ENCODE measurements at places on chromosomes 1 and 21.

DNA sequence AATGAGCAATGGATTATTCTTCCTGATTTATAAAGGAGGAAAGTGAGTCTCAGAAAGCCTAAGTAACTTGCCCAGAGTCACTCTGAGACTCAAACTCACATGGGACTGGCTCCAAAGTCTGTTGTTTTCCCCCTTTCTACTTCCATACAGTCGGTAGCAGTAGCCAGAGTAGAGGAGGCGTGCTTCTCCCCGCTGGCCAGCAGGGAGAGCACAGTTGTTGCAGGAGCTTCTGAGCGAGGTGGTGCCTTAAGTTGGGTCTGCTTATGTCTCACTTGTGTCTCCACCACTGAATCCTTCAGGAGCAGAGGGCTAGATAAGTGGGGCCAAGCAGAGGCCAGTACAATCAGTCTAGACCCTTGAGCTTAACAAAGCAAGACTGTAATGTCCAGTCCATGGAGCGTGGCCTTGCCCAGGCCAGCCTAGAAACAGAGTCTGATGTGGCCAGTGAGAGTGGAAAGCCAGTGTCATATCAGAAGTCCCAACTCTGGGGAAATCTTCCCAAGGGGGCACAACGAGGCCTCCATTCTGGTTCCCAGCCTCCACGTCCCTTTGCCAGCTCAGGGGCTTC lies 181.9 kb downstream of the ZSCAN20 start:
- H3K36me3 ChIP-seq, result no peaks in the 10 kb centered on the region
- H3K27ac ChIP-seq, result no peak overlapping the region
- no peaks in the 10 kb centered on the region for H3K27me3 ChIP-seq
- DNase-seq, result peak; percentile 69
- H3K4me3 ChIP-seq, result no peak overlapping the region

GRCh38 chr1:102751111-102751510 lies 357.2 kb downstream of the COL11A1 start:
- DNase-seq, result no peak
- H3K4me1 ChIP-seq, result no peaks in the 10 kb centered on the region
- no peaks in the 10 kb centered on the region for H3K27me3 ChIP-seq
- no peaks in the 10 kb centered on the region for H3K36me3 ChIP-seq
- no peak overlapping the region for H3K4me3 ChIP-seq

GRCh38 chr1:231232870-231233734 lies 7.9 kb upstream of the GNPAT start:
- no peaks in the 10 kb centered on the region for H3K4me1 ChIP-seq
- no peak for DNase-seq
- no peak overlapping the region for H3K27ac ChIP-seq
- H3K4me3 ChIP-seq, result no peak overlapping the region
- no peaks in the 10 kb centered on the region for H3K27me3 ChIP-seq
- H3K36me3 ChIP-seq, result peaks cover 3% of the 10 kb centered on the region

GRCh38 chr1:183138301-183138700 lies 47.8 kb upstream of the LAMC2 start:
- peaks cover 8% of the 10 kb centered on the region for H3K36me3 ChIP-seq
- no peak for DNase-seq
- H3K4me3 ChIP-seq, result no peak overlapping the region

- no peak overlapping the region for H3K4me3 ChIP-seq
- DNase-seq, result no peak
- no peaks in the 10 kb centered on the region for H3K4me1 ChIP-seq
- H3K27ac ChIP-seq, result no peak overlapping the region
- no peaks in the 10 kb centered on the region for H3K36me3 ChIP-seq
Observed at GRCh38 chr1:70790232-70790923, 257.2 kb downstream of the PTGER3 start.

GRCh38 chr1:64536836-64537490 lies 67.0 kb downstream of the CACHD1 start:
- no peak for DNase-seq
- no peaks in the 10 kb centered on the region for H3K27me3 ChIP-seq
- no peak overlapping the region for H3K4me3 ChIP-seq
- no peaks in the 10 kb centered on the region for H3K36me3 ChIP-seq
- no peak overlapping the region for H3K27ac ChIP-seq
- H3K4me1 ChIP-seq, result peaks cover 21% of the 10 kb centered on the region

DNA sequence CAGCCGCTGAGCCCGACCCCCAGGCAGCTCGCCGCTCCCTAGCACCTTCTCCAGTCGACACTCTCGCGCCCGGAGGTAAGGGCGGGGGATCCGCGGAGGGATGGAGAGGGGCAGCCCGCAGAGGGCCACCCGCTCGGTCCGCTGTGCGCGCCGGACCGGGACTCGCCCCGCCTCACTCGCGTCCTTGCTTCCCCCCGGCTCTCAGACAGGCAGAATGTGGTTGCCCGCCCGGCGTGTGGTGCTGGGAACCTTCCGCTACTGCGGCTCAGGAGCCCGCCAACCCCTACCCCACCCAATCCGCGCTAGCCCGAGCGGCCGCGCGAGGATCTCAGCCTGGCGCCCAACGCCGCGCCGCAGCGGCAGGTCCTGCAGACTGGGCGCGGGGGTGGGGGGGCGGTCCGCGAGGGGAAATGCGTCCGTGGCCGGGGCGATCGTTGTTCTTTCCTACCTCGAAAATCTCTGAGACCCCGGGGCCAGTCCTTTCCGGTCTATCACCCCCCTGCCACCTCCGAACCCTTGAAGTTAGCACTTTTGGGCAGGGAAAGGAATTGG lies 404 bp downstream of the LRRC8C start:
- no peak overlapping the region for H3K27ac ChIP-seq
- H3K4me3 ChIP-seq, result peak overlapping the region; percentile 58
- H3K27me3 ChIP-seq, result no peaks in the 10 kb centered on the region
- H3K4me1 ChIP-seq, result no peaks in the 10 kb centered on the region

- no peaks in the 10 kb centered on the region for H3K27me3 ChIP-seq
- no peak overlapping the region for H3K4me3 ChIP-seq
- no peaks in the 10 kb centered on the region for H3K36me3 ChIP-seq
- H3K4me1 ChIP-seq, result no peaks in the 10 kb centered on the region
- no peak overlapping the region for H3K27ac ChIP-seq
- DNase-seq, result peak; percentile 31
Observed at GRCh38 chr1:243974451-243975292, 76.4 kb upstream of the ZBTB18 start.

DNA sequence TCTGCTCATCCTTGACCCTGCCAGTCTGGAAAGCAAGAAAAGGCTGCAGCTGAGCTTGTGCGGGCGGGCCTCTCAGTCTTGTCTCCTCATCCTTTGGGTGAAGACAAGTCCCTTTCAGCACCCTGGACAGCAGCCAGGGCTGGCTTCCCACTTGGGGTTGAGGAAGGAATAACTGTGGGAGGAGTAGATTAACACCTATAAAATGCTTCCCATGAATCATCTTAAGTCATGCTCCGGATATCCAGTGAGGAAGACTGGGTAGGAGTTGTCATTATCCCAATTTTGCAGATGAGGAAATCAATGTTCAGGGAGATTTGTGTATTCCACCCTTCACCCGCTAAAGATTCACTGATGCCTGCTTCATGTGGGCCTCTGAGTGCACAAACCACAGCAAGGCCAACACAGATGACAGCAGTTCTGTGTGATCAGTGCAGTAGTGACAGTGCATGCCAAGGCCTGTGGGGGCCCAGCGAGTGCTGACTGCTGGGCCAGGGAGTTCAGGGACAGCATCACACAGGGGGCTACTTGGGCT lies 20.1 kb upstream of the COL16A1 start:
- peak; percentile 88 for DNase-seq
- no peak overlapping the region for H3K4me3 ChIP-seq
- H3K36me3 ChIP-seq, result no peaks in the 10 kb centered on the region
- no peaks in the 10 kb centered on the region for H3K27me3 ChIP-seq
- no peaks in the 10 kb centered on the region for H3K4me1 ChIP-seq

DNA sequence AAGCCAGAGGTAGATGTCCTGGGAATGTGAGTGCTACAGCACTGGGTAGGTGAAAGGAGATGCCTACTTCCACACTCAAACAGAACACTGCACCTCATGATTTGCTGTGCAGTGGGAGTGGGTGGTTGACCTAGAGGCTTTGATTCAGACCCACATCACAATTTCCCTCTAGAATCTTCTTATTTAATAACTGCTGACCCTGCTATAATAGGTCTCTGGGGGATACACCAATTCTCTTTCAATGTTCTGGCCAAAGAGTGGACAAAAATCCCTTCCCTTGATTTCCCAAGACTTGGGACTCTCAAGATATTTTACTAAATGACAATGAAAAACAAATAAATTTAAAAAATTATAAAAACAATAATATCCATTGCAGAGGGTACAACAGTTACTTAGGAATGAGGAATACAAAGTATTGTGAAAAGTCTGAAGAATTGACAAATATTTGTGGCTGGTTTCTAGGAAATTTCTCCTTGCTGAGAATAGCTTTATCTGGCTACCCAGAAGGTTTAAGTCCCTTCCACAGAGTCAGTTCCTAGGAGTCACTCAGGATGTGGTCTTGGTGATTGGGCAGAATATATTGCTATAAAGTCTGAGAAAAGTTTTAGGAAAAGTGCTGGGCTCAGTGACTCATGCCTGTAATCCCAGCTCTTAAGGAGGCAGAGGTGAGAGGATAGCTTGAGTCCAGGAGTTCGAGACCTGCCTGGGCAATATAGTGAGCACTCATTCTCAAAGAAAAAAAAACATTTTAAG lies 2.4 kb upstream of the FCGR2A start:
- no peaks in the 10 kb centered on the region for H3K36me3 ChIP-seq
- H3K27me3 ChIP-seq, result no peaks in the 10 kb centered on the region
- no peak overlapping the region for H3K4me3 ChIP-seq
- no peak for DNase-seq
- peaks cover 2% of the 10 kb centered on the region for H3K4me1 ChIP-seq

- H3K4me3 ChIP-seq, result no peak overlapping the region
- H3K36me3 ChIP-seq, result no peaks in the 10 kb centered on the region
- H3K27ac ChIP-seq, result no peak overlapping the region
- no peaks in the 10 kb centered on the region for H3K4me1 ChIP-seq
- H3K27me3 ChIP-seq, result no peaks in the 10 kb centered on the region
- no peak for DNase-seq
Observed at GRCh38 chr1:99704356-99704816, 58.5 kb downstream of the PALMD start.

- H3K27ac ChIP-seq, result no peak overlapping the region
- DNase-seq, result no peak
- no peak overlapping the region for H3K4me3 ChIP-seq
- no peaks in the 10 kb centered on the region for H3K36me3 ChIP-seq
Observed at GRCh38 chr1:238783633-238784032, 602.7 kb upstream of the CHRM3 start.
